ENCODE measurements at places on chromosomes 12 and 14. TPM values are rescaled to one million over a fixed set of nuclear protein-coding genes. Genes with fewer than 3 reads are reported as not detected.

HCAR3 gene
- 0.14 TPM for total RNA-seq

RALGAPA1 gene
- 39.2 TPM for total RNA-seq

TMEM119 gene
- total RNA-seq = 0.30 TPM

CHURC1 gene
- 73.6 TPM for total RNA-seq

TAS2R7 gene
- total RNA-seq = not detected

GARIN6 gene
- total RNA-seq = not detected

EGLN3 gene
- total RNA-seq = 51.0 TPM

LRP6 gene
- total RNA-seq = 0.80 TPM

PYGL gene
- total RNA-seq = 0.66 TPM

WIF1 gene
- total RNA-seq = not detected

C14orf132 gene
- total RNA-seq = 0.41 TPM

Measured in T-helper 2 cell treated with Interferon-gamma antibody and Interleukin-4, amounts not matched to agents 100 ng/mL and 5 ng/mL, for 36 hours (primary cell).